ENCODE measurements at places on chromosomes 13 and 19.

GRCh38 chr19:43638995-43639518 lies 593 bp downstream of the CADM4 start:
- no peak for DNase-seq

GRCh38 chr13:93867481-93867880 lies 612.0 kb downstream of the DCT start:
- no peak for DNase-seq

- DNase-seq, result no peak
Measured at GRCh38 chr13:112193463-112194166, 126.7 kb downstream of the SOX1 start.

- DNase-seq, result no peak
Measured at GRCh38 chr19:45771311-45771933, 2.4 kb upstream of the SIX5 start.

DNA sequence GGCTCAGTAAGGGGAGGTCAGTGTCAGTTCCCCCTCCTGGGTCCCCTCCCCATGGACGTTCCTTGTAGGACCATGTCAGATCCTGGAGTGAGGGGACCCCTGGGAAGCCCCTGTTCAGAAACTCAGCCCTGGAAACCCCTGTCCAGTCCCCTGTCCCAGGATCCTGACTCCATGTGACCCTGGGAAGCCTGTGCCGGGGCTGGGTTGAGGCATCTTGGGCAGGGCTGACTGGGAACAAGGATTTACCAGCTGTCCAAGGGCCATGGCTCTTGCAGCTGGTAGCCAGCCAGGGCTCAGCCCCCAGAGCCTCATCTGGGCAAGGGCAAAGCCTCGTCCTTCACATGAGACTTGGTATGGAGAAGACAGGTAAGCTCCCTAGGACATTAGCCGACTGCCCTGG lies 25.1 kb downstream of the CEACAM4 start:
- no peak for DNase-seq

DNA sequence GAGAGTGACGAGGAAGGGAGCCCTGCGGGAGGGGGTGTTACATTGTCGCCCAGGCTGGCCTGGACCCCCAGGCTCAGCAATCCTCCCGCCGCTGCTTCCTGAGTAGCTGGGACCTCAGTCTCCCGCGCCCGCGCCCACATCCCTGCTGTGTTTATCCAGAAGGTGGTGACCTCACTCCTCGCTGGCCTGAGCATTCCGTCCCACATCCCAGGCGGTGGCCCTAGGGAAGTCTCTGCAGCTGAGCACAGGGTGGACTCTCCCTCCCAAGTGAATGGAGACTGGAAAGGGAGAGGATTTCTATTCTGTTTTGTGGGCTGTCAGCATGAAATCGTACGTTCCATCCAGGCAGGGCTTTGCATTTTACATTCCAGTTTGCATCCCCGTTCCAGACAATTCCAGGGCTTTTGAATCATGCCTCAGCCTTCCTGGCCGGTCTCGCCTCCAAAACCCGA lies 401 bp upstream of the ZNF765 start:
- DNase-seq, result no peak

GRCh38 chr13:31172535-31172934 lies 10.8 kb upstream of the HSPH1 start:
- no peak for DNase-seq

DNA sequence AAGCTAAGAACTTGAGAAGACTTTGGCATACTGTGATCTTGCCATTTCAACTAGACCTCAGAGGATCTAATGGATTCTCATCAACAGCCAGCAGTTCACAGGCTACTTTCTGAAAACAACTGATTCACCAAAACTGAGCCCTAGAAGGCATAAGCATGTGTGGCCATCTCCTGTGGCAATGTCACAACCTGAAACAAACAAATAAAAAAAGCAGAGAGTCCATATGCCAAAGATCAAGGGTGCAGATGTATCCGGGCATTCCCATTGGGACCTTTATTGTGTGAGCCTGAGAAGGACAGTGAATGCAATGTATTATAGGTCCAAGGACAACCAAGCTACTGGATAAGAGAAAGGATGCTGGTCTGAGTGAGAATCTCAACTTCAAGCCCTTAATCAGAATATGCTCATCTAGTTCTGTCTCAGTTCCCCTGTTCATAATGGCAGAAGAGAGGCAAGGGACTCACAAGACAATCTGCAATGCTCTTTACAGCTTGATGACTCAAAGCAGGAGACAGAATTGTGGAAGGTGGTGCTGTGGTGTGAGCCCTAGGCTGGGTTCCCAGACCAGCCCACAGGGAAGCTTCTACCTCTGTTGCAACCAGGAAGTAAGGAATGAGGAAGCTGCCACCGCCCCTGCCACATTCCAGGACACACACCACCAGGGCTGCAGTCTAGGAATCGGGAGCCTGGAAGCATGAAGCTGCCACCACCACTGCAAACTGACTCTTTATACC lies 133.7 kb downstream of the RAP2A start:
- DNase-seq, result no peak

- DNase-seq, result no peak
Measured at GRCh38 chr13:100860866-100861265, 186.3 kb upstream of the TMTC4 start.

- no peak for DNase-seq
Measured at GRCh38 chr19:51513968-51514367, 12.4 kb upstream of the SIGLEC12 start.
